ENCODE measurements at places on chromosomes 4 and X. TPM values are rescaled to one million over a fixed set of nuclear protein-coding genes. Genes with fewer than 3 reads are reported as not detected.

- no peak for DNase-seq
These were observed 77.5 kb downstream of the MID1IP1 start for GRCh38 chrX:38878641-38879340.

The CCKAR gene
- total RNA-seq: not detected

- DNase-seq: no peak
These were observed 83.8 kb downstream of the GRID2 start for GRCh38 chr4:92387459-92388069.

DNA sequence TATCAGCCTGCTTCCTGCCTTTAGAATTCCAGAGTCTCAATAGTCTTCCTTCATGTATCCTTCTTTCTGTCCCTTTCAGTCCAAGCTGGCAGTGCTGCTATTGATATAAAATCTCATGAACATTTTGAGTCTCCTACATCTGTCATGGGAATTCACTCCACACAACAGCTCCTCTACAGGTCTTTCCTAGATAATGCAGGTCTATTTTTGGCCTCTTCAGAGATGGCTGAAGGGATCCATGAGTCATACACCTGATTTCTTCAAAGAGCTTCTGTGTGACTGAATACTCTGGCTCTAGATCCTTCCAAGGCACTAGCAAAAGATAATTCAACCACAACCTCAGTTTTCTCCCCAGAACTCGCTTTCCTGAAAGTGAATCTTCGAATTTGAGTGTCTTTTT is 115.4 kb downstream of the STPG2 start:
- no peak for DNase-seq

DNA sequence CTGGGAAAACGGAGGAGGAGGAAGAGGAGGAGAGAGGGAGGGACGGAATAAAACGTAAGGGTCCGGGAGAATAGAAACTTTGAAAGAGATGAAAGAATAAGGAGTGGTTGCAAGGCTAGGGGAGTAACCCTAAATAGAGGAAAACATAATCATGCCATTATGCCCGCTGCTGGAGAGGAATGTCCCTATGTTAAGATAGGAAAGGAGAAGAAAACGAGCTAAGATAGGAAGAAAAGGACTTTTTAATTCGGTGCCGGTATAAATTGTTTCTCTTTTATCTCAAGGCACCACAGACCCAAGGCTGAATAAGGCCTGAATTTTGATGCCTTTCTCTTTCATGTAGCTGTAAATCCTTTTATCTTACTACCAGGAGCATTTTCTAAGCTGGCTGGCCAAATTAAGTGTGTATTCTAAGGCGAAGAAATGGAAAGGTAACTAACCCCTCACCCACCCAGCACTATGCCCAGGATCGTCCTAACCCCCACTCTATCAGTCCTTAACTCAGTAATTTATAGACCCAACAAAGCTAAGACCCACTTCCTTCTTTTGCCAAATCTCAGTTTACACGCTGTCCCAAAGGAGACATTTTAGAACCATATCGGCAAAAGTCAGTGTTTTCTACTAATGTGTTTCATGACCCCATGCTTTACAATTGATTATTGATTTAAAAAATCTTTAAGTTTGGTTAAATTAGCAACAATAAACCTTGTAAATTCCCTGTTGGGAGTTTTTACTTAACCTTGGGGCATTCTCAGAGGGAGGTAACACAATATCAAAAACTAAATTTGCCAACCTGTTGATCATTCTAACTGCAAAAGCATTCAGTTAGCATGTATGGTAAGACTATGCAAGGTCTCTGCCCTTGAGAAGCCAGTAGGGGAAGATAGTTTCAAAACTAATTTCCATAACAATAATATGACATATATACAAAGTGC is 1.1 kb upstream of the CUL4B start:
- DNase-seq: no peak

- DNase-seq: no peak
These were observed 5.8 kb upstream of the G3BP2 start for GRCh38 chr4:75678965-75679364.

The VCX3A gene
- not detected for total RNA-seq

GRCh38 chr4:73010789-73011628 is 58.5 kb downstream of the COX18 start:
- no peak for DNase-seq

GRCh38 chr4:55172694-55173287 is 47.4 kb upstream of the KDR start:
- DNase-seq: no peak

The SERPINA7 gene
- not detected for total RNA-seq

- DNase-seq: no peak
These were observed 43.3 kb upstream of the PDGFC start for GRCh38 chr4:157014621-157015591.

DNA sequence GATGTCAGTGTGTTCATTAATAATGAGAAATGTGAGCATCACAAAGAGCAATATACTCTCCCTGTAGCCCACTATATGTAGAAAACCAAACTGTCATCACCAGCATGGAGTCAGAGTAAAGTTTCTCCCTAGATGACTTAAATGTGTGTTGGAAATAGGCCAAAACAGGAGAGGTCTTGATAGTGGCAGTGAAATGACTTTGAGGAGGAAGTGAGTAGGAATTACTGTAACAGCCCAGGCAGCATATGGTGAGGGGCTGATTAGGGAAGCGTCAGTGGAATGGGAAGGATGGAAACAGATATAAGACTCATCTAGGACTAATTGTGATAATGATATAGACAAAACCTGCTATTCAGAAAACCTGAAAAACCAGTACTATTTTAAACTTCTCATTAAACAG is 83.9 kb downstream of the ATXN3L start:
- DNase-seq: no peak

- no peak for DNase-seq
These were observed 157.5 kb upstream of the ITM2A start for GRCh38 chrX:79524642-79525041.

- DNase-seq: no peak
These were observed 51.2 kb upstream of the PGRMC2 start for GRCh38 chr4:128338634-128339355.

The PNMA3 gene
- total RNA-seq: 1.1 TPM

Data from CD8-positive, alpha-beta memory T cell (primary cell).